ENCODE measurements at places on chromosomes 6 and 20. TPM values are rescaled to one million over a fixed set of nuclear protein-coding genes. Genes with fewer than 3 reads are reported as not detected.

APOBEC2 gene
- 0.66 TPM for polyA plus RNA-seq

HLA-DPA1 gene
- polyA plus RNA-seq: 32.8 TPM

ZNF451 gene
- polyA plus RNA-seq: 46.3 TPM

MYB gene
- 2.6 TPM for polyA plus RNA-seq

LPA gene
- 0.18 TPM for polyA plus RNA-seq

SEC23B gene
- 51.6 TPM for polyA plus RNA-seq

BMP6 gene
- polyA plus RNA-seq: 5.9 TPM

BTN1A1 gene
- 0.32 TPM for polyA plus RNA-seq

SCP2D1 gene
- not detected for polyA plus RNA-seq

TINAG gene
- not detected for polyA plus RNA-seq

CD40 gene
- 21.5 TPM for polyA plus RNA-seq

GSTA2 gene
- not detected for polyA plus RNA-seq

C2 gene
- polyA plus RNA-seq: 3.9 TPM

DNA sequence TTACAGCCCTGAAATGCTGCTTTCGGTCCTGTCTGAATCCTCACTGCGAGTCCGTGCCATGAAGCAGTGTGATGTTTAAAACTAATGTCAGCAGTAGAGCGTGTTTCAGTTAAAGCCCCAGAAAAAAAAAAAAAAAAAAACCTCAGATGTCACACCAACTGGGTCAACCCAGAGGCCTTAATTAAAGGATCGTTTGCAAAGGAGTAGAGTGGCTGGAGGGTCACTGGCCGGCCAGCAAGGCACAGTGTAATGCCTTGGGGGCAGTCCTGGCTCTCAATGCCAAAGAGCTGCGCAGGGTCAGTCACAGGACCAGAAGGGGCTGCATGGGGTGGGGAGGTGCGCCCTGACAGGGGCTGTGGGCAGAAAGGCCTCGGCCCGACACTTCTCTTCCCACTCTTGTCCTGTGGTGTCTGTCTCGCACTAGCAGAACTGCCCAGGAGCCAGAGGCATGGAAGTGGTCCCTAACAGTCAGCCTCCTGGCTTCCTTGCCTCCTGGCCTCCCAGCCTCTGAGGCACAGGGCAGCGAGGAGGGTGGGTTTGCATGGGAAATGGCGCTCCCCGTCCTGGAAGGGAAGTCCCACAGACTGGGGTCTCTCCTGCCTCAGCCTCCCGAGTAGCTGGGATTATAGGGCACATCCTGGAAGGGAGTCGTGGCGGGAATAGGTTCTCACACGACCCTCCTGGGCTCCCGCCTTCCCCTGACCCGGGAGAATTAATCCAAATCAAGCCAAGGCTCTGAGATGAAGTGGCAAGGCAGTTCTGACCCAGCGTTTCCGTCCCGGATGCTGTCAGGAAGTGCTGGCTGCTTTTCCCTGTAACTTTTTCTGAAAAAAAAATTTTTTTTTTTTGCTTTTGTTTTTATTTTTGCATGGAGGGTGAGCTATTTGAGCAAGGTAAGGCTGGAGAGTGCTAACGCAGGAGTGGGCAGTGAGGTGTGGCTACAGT, 53.7 kb upstream of the MPC1 start:
- DNase-seq: no peak

GRCh38 chr6:35146453-35146852, 5.3 kb upstream of the TCP11 start:
- DNase-seq: no peak

GRCh38 chr6:10099529-10100140, 315.2 kb downstream of the TFAP2A start:
- DNase-seq: no peak

DNA sequence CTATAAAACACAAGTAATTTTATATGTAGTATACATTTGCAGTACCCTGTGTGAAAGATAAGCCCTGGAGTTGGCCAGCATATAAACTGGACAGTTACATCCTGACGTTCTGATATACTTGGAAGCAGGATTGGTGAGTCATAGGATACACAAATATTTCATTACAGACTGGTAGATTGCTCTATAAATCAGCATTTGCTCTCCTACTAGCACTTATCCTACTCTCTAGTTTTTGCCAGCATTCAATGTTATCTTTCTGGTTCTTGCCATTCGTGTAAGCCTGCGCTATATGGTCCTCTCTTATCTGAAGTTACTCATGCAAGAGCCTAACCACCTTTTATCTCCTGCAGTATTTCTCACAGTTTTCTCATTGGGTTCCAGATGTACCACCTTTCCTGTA, 680.2 kb upstream of the MMS22L start:
- no peak for DNase-seq

DNA sequence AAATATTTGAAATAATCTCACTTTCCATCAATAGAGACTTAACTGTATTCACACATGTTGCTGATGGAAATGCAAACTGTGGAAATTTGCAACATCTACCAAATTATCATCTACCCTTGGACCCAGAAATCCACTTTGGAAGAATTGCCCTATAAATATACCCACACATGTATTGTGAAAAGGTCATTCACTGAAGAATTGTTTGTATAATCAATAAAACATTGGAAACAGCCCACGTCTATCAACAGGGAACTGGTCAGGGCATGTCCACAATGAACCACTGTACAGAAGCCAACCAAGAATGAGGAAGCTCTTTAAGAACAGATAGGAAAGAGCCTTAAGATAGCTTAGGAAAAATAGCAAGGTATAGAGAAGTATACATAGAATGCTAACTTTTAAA, 36.2 kb downstream of the PXDC1 start:
- DNase-seq: no peak

DNA sequence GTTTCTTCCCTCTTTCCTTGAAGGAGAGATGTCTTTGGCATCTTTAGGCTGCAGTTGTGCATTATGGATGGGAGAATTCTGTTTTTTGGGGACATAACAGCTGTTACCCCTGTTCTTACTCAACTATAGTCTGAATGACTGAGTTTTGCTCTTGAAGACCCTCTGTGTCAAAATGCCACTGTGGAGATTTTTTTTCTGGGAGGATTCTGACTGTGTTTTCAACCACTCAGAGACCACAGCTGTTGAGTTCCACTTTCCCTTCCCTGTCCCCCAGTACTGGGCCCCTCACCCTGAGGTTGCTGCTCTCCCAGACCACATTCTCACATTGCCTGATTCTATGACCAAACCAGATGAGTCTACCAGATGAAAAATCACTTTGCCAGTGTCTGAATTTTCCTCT, 48.1 kb downstream of the NKX2-2 start:
- DNase-seq: no peak

DNA sequence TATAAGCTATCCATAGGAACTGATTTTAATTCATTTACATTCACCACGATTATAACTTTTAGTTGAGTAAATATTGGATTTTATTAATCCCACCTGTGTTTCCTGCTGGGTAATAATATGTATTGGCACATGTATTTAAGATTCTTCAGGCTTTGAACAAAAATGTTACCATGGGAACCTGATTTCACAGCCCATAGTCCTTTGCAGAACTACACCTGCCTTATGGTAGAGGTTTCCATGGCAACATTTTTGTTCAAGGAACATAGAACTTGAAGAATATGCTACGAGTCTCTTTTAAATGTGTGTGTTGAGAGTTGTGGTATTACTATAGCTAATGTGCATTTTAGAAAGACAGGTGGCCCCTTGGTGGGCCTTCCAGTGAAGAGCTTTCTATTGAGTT, 317.4 kb downstream of the SAMD5 start:
- no peak for DNase-seq

GRCh38 chr6:116060572-116061283, at the start of gene FRK:
TSS of gene FRK (minus strand) at chr6:116060891. CDS start at chr6:116060311, 580 bp downstream.
- DNase-seq: no peak

- DNase-seq: no peak
Measured at GRCh38 chr6:11615214-11615602, 77.7 kb downstream of the TMEM170B start.

- DNase-seq: no peak
Measured at GRCh38 chr20:10595985-10596384, 77.8 kb downstream of the JAG1 start.

- DNase-seq: no peak
Measured at GRCh38 chr6:31081872-31082271, 30.5 kb downstream of the C6orf15 start.

DNA sequence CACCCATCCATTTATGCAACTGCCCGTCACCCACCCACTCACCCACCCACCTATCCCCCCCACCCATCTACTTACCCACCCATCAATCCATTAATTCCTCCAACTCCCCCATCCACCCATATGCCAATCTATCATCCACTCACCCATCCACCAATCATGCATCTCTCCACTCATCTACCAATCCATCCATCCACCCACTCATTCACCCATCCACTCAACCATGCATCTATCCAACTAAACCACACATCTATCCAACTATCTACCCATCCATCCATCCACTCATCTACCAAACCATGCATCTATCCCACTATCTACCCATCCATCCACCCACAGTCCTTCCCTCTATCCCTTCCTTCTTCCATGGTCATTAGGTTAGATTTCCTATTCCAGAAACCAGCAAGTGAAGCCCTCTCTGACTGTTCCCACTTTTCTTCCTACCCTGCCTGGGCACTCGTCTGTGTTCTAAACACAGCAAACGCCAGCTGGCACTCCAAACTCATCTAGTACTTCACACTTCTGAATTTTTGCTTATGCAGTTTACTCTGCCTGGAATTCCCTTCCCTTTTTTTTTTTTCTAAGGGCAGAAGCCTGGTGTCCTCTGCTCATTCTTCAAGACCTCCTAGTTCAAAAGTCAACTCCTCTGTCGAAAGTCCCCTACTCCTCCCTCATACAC, 43.1 kb downstream of the ARHGAP40 start:
- no peak for DNase-seq

- no peak for DNase-seq
Measured at GRCh38 chr20:25364879-25365699, 25.5 kb downstream of the ABHD12 start.

- DNase-seq: no peak
Measured at GRCh38 chr20:32509639-32510066, 75.5 kb downstream of the NOL4L start.

DNA sequence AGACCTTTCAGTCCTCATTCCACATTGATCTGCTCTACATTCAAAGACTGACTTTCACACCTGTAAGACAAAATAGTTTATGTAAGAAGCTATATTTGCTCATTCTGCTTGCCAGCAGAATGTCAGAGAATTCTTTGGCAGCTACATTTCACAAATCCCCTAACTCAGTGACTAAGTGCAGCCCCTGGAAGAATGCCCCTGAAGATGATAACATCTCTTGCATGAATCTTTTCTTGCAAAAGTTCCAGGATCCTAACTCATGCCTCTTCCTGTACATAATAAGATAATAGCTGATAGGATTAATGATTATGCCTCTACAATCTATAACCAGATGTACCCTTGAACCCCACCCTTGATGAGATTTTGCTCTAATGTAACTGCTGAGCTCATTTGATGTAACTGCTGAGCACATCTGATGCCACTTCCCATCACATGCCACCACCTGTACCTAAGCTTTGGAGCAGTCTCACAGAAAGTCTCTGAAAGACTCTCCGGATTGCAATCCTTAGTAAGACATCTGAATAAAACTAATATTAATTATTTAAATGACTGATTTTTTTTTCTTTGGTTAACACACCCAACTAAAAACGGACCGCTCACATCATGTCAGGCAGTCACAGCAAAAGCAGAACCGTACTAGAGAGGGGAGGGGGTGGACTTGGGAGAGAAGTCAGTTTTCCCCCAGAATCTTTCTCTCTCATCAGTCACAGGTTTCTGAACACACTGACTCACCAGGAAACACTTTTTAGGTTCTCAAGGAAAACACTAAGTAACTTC, 684 bp upstream of the DNAH8 start:
- DNase-seq: no peak

GRCh38 chr6:134424165-134424797, 106.4 kb upstream of the SGK1 start:
- no peak for DNase-seq

- DNase-seq: no peak
Measured at GRCh38 chr6:141667580-141668309, 465.0 kb upstream of the GJE1 start.

DNA sequence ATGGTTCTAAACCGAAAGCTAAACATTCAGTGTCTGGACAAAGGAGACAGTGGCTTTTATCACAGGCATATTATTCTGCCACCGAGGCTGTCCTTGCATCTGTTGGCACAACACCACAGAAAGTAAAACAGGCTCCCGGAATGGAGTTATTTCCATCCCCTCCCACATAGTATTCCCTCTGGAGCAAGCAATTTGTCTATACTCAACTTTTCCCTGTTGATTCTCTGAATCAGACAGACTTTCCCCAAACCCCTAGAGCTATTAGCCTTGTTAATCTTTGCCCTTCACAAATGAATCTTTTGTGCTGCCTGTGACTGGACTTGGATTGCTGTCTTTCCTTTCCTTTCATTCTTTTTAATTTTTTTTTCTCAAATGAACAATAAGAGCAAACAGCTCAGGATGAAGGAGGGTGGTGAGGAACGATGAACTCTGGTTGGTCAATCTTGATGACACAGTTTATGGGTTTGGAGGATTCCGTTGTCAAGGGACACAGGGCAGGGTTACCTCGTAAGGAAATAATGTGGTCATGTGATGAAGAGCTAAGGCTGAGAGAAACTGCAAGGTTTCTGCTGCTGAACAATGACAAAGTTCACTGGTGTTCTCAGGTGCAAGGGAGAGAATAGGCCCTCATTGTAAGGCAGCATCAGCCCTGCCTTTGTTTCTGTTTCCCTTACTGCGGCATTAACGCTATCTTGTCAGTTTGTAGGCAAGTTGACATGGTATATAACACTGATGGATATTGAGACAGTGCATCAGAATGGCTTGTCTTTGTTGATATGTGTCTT, 275.0 kb upstream of the BMP2 start:
- DNase-seq: no peak

DNA sequence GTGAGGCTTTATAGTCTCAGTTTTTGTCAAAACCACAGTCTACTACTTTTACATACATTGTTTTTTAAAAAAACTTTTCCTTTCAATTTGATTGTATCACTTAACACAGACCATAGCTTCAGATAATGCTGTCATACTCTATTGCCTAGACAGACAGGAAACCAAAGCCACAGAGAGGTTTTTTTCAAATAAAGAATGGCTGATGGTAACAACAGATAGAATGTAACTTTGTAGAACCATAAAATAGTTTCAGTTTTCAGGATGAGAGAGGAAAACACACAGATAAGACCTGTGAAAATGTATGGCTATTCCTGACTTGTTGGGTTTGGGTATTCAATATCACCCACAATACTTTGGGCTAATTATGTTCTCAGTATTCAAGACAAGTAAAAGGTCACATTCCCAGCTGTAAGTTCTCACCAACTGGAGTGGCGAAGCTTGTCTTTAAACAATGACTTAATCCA, 94.0 kb downstream of the ADGRG6 start:
- DNase-seq: no peak

- no peak for DNase-seq
Measured at GRCh38 chr6:14722704-14723103, 523.2 kb upstream of the JARID2 start.

DNA sequence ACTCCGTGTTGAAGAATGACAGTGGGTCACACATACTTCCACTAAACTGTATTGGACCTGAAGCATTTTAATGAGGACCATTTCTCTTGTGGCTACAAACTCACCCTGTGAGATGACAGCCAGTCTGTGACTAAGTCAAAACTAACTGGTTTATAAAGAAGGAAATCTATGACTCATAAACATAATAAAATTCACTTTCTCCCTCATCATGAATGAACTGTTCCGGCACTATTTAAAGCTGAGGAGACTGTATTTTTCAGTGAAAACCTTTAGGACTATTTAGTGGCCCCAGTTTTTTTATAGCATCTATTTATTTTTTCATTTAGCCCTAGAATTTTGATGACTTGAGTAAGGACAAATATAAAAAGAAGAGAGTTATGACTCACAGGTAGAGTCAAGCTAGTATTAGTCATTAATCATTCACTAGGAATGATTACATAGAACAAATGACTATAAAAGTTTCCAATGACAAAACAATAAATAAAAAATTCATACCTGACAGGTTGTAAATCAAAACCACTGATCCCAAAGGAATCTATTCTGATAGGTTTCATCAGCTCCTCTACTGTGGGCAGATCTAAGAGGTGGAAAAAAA, 34.2 kb downstream of the CEP162 start:
- DNase-seq: no peak
